Trophoblast cell (in vitro differentiated cells and primary cell): ENCODE measurements at places on chromosomes 2 and 18.

DNA sequence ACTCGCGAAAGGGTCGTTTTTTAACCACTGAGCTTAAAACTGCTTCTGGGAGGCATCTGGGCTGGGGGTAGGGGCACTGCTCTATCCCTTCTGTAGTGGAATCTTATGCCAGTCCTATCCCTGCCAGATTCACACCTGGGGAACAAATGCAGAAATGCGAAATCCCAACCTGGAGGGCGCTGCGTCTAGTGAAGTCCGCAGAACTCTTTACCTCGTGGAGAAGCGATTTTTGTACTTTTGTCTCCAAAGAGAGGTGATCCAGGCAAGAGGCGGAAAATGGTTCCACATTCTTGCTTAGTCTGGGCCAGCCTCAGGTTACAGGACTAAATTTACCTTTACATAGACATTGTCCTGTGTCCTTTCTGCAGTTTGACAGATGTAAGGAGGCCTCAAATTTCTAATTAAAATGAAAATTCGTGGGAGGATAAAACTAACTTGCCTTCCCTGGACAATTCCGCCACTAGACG is 10.4 kb downstream of the TBR1 start:
- no peaks in the 10 kb centered on the region for H3K36me3 ChIP-seq
- no peak overlapping the region for H3K4me3 ChIP-seq
- H3K27me3 ChIP-seq: peaks cover 58% of the 10 kb centered on the region
- H3K27ac ChIP-seq: no peak overlapping the region
- peaks cover 11% of the 10 kb centered on the region for H3K4me1 ChIP-seq
- DNase-seq: no peak

- H3K27me3 ChIP-seq: no peaks in the 10 kb centered on the region
- no peaks in the 10 kb centered on the region for H3K36me3 ChIP-seq
- no peak overlapping the region for H3K27ac ChIP-seq
- H3K4me3 ChIP-seq: no peak overlapping the region
Observed at GRCh38 chr2:71824436-71824835, 323.2 kb downstream of the CYP26B1 start.

- no peaks in the 10 kb centered on the region for H3K27me3 ChIP-seq
- H3K4me1 ChIP-seq: no peaks in the 10 kb centered on the region
- H3K36me3 ChIP-seq: no peaks in the 10 kb centered on the region
- no peak for DNase-seq
- no peak overlapping the region for H3K27ac ChIP-seq
Observed at GRCh38 chr2:111091811-111092211, 28.9 kb upstream of the BCL2L11 start.

GRCh38 chr2:147800316-147800715 is 44.5 kb upstream of the ACVR2A start:
- H3K36me3 ChIP-seq: no peaks in the 10 kb centered on the region
- H3K4me3 ChIP-seq: no peak overlapping the region
- H3K27ac ChIP-seq: no peak overlapping the region
- no peak for DNase-seq

DNA sequence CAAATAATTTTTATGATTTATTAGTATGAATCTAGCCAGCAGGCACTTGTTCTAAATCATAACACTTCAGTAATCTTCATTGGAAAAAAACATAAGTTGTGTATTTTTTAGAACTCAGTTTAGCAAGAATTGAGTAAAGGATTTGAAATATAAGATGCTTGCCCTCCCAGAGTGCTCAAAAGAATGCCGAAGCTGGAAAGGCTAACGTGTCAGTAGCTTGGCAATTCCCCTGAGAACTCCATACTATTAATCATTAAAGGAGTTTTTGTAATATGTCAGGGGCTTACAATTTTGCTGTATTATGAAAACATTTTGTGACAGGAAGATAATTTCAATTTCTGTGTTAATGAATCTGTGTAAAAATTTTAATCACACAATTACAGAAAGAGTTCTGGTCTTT is 122.7 kb downstream of the GULP1 start:
- no peak overlapping the region for H3K27ac ChIP-seq
- no peaks in the 10 kb centered on the region for H3K4me1 ChIP-seq
- no peaks in the 10 kb centered on the region for H3K27me3 ChIP-seq
